NCI-H1417 treated with DMSO at 0.1 percent for 48 hours (cell line): ENCODE measurements at places on chromosomes 4 and X.

- no peak for DNase-seq
Measured at GRCh38 chrX:154083126-154083517, 14.4 kb downstream of the MECP2 start.

DNA sequence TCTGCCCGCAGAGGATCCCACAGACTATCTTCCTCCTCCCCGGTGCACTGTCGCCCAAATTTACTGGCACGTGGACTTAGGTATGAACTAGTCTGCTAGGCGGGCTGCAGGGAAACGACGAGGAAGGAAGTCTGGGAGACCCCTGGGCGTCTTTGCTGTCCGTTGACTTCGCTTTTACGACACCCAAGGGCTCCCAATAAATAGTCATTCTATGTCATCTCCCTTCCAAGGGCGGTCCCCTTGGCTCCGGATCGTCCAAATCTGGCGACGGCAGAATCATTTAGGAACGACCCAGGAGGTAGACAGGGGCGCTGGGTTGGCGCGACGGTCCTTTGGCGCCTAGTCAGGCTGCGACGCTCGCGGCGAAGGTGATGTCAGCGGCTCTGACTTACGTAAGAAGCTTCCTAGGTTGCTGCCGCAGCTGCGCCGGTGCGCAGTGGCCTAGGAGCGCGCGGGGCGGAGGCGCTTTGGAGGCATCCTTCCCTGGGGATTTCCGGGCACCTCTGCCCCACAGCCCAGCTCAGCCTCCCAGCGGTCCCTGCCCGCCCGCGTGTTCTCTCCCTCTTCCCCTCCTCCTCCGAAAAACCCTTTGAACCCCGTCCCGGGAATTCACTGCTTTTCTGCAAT lies 2.2 kb downstream of the NHS start:
- DNase-seq = peak; percentile 17

GRCh38 chrX:39477031-39477761 lies 620.6 kb downstream of the BCOR start:
- no peak for DNase-seq

DNA sequence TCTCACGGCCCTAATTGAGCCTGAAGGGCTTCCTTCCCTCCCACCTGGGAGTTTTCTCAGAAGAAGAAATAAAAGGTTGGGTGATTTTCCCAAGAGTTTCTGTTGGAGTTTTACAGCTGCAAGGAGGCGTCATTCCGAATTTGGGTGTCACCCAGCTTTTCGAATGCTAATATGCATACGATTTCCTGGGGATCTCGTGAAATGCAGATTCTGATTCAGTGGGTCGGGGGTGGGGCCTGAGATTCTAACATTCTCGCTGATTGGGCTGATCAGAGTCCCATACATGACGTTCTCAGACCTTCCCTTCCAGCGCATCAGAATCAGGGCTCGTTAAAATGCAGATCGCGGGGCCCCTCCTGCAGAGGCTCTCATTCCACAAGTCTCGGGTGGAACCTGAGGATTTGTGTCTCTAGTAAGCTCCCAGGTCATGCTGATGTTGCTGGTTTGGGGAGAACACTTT lies 125.8 kb upstream of the STX18 start:
- no peak for DNase-seq

DNA sequence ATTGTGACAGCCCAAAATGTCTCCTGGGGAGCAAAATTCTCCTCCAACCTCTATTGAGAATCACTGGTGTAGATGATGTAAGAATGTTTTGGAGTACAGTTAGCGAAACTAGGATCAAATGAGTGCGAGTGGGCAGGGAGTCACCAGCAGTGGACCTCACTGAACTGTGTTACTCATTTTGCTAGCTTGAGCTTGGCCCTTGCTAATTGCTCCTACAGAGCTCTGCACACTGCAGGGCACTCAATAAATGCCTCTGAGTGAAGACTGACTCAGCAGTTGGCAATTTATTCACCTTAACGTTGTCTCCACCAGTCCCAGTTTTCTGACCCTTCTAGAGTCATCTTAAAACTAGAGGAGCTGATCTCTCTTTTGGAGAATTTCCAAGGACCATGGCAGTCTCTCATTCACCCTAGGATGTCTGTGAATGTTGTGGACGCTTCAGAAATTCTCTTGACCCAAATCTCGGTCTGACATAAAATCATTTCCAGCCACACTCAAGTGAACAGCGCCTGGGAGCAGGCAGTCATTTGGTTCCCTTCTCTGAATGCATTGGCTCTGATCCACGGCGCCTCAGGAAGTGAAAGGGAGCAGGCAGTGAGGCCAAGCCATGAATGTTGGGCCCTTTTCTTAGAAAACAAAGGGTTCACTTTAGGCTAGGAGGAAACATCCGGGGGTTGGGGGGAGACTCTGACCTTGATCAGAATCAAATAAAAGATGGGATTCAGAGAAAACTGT lies 148.1 kb downstream of the NWD2 start:
- DNase-seq = no peak

DNA sequence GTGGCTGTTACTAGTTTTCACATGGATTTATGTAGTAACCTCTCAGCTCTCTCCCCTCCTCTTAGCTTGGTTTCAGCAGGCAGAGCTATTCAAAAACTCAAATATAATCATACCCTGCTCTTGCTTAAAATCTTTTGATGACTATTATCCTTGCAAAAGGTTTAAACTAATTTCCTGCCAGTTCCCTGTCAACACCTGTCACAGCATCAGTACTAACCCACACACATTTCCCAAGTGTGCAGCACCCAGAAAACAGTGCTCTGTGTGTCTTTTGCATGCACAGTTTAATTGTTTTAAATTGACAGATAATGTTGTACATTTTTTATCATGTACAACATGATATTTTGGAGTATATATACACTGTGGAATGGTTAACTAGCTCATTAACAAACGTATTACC lies 202.0 kb downstream of the PAPSS1 start:
- no peak for DNase-seq

- no peak for DNase-seq
Measured at GRCh38 chrX:115649461-115650063, 88.6 kb downstream of the PLS3 start.

DNA sequence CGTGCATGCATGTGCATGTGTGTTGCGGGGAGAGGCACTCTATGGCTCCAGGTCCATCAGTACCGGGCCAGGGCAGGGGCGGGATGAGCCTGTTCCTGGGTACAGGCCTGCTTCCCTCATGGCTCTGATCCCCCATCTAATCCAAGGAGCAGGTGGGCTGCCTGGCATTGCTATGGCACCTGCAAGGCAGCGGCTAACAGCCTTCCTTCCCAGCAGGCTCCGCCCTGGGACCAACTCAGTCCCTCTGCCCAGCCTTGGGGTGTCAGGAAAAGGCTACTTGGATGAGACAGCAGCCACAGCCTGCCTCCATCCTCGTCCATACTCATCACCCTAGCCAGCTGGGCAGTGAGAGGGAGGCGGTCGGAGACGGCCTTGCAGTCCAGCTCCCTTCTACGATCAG lies 46.5 kb downstream of the PPP2R2C start:
- no peak for DNase-seq

GRCh38 chrX:30659421-30659820 lies 6.2 kb downstream of the GK start:
- no peak for DNase-seq

GRCh38 chrX:15748841-15749240 lies 10.8 kb downstream of the CA5B start:
- DNase-seq = no peak

GRCh38 chrX:83145876-83146275 lies 362.2 kb upstream of the POU3F4 start:
- no peak for DNase-seq

DNA sequence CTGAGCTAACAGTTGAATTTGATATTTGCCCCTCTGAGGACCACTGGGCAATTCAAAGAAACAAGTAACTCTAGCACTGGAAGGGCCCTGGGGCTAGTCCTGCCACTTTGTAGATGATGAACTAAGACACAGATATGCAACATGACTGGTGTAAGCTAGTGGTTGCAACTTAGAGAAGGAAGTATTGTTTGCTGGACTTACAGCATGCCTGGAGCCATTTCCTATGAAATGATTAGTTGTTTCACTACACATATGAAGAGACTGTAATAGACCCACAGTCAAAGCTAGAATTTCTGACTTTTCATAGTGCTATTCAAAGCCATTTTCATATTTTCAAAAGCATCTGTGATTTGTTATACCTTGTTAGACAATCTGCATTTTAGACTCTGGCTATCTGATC lies 96.2 kb downstream of the TSPAN7 start:
- no peak for DNase-seq

DNA sequence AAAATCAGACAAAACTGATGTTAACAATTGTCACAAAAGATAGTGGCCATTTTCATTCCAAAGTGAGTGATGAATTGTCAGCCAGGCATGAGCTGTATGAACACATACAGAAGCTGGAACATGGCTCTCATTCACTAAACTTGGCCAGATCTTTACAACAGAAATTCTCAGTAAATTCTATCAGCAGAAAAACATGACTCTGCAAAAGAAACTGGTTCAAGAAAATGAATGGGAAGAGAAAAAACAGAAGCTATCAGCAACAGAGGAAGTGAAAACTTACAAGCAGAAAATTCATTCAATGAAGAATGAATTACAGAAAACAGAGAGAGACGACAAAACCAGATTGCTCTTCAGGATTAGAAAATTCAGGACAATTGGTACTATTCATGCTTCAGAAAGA lies 249.6 kb downstream of the COL25A1 start:
- DNase-seq = no peak

GRCh38 chr4:114250439-114250891 lies 271.0 kb upstream of the ARSJ start:
- no peak for DNase-seq

DNA sequence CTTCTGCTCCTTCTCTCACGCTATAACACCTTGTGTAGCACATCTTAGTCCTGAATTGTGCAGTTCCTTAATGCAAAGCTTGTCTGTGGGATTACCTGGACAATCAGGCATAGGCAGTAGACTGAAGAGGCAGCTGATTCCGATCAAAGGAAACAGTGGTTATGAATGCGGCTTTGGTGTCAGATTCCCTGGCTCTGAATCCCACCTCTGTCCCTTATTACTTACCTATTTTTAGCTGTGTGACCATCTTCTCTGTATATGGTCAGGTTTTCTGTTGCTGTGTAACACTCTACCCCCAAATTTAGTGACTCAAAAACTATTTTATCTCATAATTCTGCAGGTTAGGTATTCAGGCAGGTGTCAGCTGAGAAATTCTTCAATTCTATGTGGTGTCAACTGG lies 3.2 kb downstream of the ZBTB49 start:
- no peak for DNase-seq

- no peak for DNase-seq
Measured at GRCh38 chr4:185836241-185837084, 24.5 kb upstream of the SORBS2 start.

DNA sequence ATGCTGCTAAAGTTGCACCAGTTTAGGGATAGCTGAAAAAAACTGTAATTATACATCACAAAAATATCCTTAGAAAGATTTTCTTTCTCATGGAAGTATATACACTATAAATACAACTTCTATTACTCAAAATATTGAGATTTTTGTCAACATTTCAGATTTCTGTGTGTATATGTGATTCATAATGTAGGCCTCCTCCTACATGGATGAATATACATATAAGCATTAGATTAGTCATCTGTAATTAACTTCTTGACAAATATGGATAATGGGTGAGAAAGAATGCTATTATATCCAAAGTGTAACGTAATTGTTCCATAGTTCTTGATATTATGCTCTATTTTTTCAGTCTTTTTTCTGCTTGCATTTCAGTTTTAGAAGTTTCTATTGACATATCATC lies 124.9 kb downstream of the CBLL2 start:
- DNase-seq = no peak

DNA sequence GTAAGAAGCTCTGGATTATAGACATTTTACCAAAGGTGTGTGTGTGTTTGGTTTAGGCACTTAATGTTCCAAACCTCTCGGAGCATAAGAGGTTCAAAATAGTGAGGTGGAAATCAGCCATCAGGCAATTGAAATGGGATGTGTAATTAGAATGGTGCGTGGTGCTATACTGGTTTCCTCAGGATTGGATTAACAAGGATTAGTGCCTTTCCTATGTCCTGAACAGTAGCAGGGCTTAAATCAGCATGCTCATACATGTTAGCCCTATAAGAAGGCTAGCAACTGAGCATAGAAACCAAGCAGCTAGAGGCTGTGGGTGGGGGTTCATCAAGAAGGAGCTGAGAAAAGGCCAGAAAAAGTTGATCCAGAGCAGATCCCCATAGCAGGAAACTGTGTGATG lies 256.8 kb upstream of the CXXC4 start:
- DNase-seq = no peak

GRCh38 chr4:25065431-25065858 lies 34.7 kb upstream of the LGI2 start:
- DNase-seq = peak; percentile 31

DNA sequence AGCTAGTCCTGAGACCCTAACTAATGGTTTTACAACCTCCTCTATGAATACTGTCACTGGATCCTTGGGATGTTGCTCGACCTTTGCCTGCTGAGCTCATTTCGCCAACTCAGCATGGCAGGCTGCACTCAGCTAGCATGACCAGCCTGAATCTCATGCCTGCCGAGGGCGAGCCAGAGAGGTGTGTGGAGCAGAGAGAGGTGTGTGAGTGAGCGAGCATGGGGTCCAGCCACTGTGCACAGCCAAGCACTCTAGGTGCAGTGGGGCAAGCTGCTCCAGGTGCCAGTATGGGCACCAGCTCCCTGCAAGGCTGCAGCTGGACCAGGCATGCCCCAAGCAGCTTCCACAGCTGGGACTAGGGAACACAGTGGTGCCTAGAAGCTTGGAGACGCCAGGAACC lies 410.9 kb downstream of the PCDH10 start:
- no peak for DNase-seq

DNA sequence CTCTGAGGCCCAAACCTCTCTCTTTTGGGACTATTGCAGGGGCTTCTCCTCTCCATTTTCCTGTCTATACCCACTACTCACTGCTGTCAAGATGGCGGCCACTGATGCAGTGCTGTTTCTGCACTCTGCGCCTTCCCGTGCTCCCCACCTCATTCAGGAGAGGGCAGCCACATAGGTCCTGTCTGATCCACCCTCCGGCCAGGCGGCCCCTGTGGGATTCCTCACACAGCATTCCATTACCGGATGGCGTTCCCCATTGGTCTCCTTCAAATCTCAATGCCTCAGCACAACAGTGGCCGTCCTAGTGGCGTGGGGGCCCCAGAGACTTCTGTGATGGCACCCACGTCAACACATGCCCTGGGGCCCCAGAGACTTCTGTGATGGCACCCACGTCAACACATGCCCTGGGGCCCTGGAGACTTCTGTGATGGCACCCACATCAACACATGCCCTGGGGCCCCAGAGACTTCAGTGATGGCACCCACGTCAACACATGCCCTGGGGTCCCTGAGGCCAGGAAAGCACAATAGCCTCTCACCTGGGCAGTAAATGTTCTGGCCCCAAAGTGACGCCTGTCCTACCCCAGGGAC lies 7.3 kb downstream of the SPON2 start:
- DNase-seq = no peak
